ENCODE measurements at places on chromosomes 4 and X.

DNA sequence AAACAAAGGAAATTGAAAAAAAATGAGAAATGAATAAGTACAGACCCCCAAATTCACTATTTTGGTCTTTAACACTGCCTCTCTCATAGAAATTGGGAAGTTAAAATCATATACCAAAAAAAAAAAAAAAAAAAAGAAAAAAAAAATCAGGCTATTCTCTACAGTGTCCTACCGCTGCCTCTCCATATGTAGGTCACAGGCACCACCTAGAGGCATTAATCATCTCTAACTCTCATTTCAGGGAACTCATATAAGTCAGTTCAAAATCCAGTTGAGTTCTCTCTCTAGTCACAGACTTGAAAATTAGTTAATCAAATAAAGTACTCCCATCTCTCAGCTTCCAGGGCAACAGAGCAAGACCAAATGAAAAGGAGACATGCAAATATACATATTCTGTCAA is 47.9 kb downstream of the COX18 start:
- peak; percentile 59 for DNase-seq

DNA sequence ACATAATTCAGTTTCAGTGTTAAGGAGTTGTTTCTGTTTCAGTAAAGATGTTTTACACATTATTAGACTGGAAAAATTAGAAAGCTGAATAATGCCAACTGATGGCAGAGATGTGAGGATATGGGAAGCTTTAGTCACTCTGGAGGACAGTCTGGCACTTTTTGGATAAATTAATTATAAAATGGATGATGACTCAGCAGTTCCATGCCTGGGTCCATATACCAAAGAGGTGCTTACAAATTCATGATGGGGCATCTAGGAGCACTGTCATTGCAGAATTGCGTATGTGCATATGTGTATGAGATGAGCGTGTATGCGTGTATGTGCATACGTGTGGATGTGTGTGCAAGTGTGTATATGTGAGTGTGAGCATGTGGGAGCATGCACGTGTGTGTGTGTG is 31.2 kb upstream of the ANKRD50 start:
- no peak for DNase-seq

- DNase-seq = no peak
Measured at GRCh38 chr4:37429906-37430305, 185.4 kb downstream of the NWD2 start.

GRCh38 chr4:16023776-16024408 is 59.9 kb downstream of the PROM1 start:
- no peak for DNase-seq

GRCh38 chr4:38603652-38604051 is 60.3 kb upstream of the KLF3 start:
- DNase-seq = no peak

GRCh38 chr4:16037901-16038300 is 45.9 kb downstream of the PROM1 start:
- no peak for DNase-seq

- DNase-seq = no peak
Measured at GRCh38 chr4:19809989-19810388, 441.7 kb upstream of the SLIT2 start.

GRCh38 chr4:152187693-152188092 is 348.2 kb downstream of the FBXW7 start:
- no peak for DNase-seq

DNA sequence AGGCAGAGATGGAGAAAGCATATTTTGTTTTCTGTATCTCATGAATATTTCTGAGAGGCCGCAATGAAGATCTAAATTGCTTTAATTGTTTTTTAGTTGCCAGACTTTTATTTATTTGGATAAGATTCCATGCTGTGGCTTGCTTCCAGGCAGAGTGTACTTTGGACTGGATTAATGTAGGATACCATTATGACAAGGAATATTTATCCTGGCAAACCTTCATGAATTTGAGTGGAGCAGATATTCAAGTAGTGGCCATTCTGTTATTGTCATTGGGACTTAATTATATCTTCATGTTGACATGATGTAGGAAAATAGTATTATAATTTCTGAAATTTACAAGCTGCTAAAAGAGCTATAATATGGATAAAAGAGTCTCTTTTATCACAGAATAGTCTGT is 182.9 kb downstream of the C4orf33 start:
- no peak for DNase-seq

Data from renal cortical epithelial cell (primary cell).